A549 treated with DMSO at 1 μM for 4 hours (cell line): ENCODE measurements at places on chromosomes 5 and 9. TPM values are rescaled to one million over a fixed set of nuclear protein-coding genes. Genes with fewer than 3 reads are reported as not detected.

Gene GAS1
- 0.05 to 0.08 TPM (median 0.06 TPM) in 4 of 5 replicates, not detected in the other for total RNA-seq

Gene ANKHD1
- total RNA-seq, result 50.2 to 59.9 TPM (median 54.6 TPM) in 5 replicates

Gene TMEM8B
- 1.5 to 3.4 TPM (median 3.1 TPM) in 5 replicates for total RNA-seq

Gene DNAH5
- total RNA-seq, result 0.93 to 1.3 TPM (median 1.0 TPM) in 5 replicates

Gene TAS2R1
- not detected in 5 replicates for total RNA-seq

Gene PCDHB6
- 0.85 to 1.3 TPM (median 1.1 TPM) in 5 replicates for total RNA-seq

Gene JAK2
- total RNA-seq, result 2.0 to 3.8 TPM (median 2.9 TPM) in 5 replicates

Gene C5orf46
- total RNA-seq, result not detected in 5 replicates

Gene IFNE
- total RNA-seq, result 1.5 to 2.8 TPM (median 2.2 TPM) in 5 replicates

Gene PCDHGA3
- 0.02 to 0.04 TPM (median 0.03 TPM) in 3 of 5 replicates, not detected in the others for total RNA-seq

Gene SHROOM1
- 8.8 to 10.6 TPM (median 9.9 TPM) in 5 replicates for total RNA-seq

Gene CTSL
- 857 to 1,064 TPM (median 931 TPM) in 5 replicates for total RNA-seq

Gene C1QTNF3
- 0.13 to 0.23 TPM (median 0.20 TPM) in 4 of 5 replicates, not detected in the other for total RNA-seq

Gene LCN1
- total RNA-seq, result not detected in 5 replicates

Gene CMYA5
- total RNA-seq, result 0.07 to 0.17 TPM (median 0.13 TPM) in 5 replicates

Gene ITK
- total RNA-seq, result 0.09 to 0.11 TPM in 2 of 5 replicates, not detected in the others

Gene CCNJL
- total RNA-seq, result 11.2 to 14.0 TPM (median 12.4 TPM) in 5 replicates

Gene ROR2
- total RNA-seq, result 1.0 to 1.9 TPM (median 1.5 TPM) in 5 replicates

Gene SLC36A2
- not detected in 5 replicates for total RNA-seq

Gene TMED7
- total RNA-seq, result 51.8 to 68.6 TPM (median 56.5 TPM) in 5 replicates

Gene FGF18
- total RNA-seq, result 0.30 to 0.71 TPM (median 0.34 TPM) in 5 replicates

Gene PCDHB15
- total RNA-seq, result 0.05 to 0.06 TPM in 2 of 5 replicates, not detected in the others

Gene GZMA
- not detected in 5 replicates for total RNA-seq

Gene DRD1
- total RNA-seq, result 0.77 to 1.3 TPM (median 0.95 TPM) in 5 replicates

Gene WNK2
- total RNA-seq, result 3.8 to 8.6 TPM (median 6.4 TPM) in 5 replicates

Gene BTNL3
- total RNA-seq, result not detected in 5 replicates

Gene MYORG
- total RNA-seq, result 3.1 to 4.5 TPM (median 4.1 TPM) in 5 replicates

Gene CA9
- 3.4 to 8.1 TPM (median 6.2 TPM) in 5 replicates for total RNA-seq

Gene TCOF1
- 71.4 to 102 TPM (median 88.1 TPM) in 5 replicates for total RNA-seq

Gene ABCA2
- total RNA-seq, result 19.3 to 29.0 TPM (median 25.8 TPM) in 5 replicates

Gene DNAJB5
- 3.7 to 5.4 TPM (median 4.8 TPM) in 5 replicates for total RNA-seq

Gene EGFL7
- total RNA-seq, result 41.7 to 60.0 TPM (median 50.7 TPM) in 5 replicates

Gene FBP2
- not detected in 5 replicates for total RNA-seq

Gene TMEM232
- 0.24 TPM in 1 of 5 replicates, not detected in the others for total RNA-seq

Gene ARHGEF37
- 0.73 to 1.3 TPM (median 0.89 TPM) in 5 replicates for total RNA-seq

Gene PCDHB13
- total RNA-seq, result 0.05 to 0.09 TPM (median 0.06 TPM) in 5 replicates

Gene ANXA2R
- 1.9 to 3.0 TPM (median 2.4 TPM) in 5 replicates for total RNA-seq

Gene CETN3
- 20.7 to 28.7 TPM (median 26.3 TPM) in 5 replicates for total RNA-seq

Gene HTR4
- total RNA-seq, result not detected in 5 replicates

Gene ALG2
- total RNA-seq, result 43.0 to 55.5 TPM (median 53.1 TPM) in 5 replicates

Gene ADGRV1
- 0.49 to 1.1 TPM (median 0.76 TPM) in 5 replicates for total RNA-seq

Gene PAEP
- 0.13 to 0.46 TPM (median 0.20 TPM) in 3 of 5 replicates, not detected in the others for total RNA-seq

Gene C5
- total RNA-seq, result 11.6 to 16.5 TPM (median 13.9 TPM) in 5 replicates

Gene NUP155
- 18.0 to 23.4 TPM (median 21.6 TPM) in 5 replicates for total RNA-seq

Gene PCA3
- total RNA-seq, result not detected in 5 replicates

Gene SPINK4
- total RNA-seq, result 0.40 TPM in 1 of 5 replicates, not detected in the others

Gene ACSL6
- total RNA-seq, result 0.07 to 0.16 TPM (median 0.10 TPM) in 4 of 5 replicates, not detected in the other

Gene PBX3
- 10.1 to 14.9 TPM (median 12.5 TPM) in 5 replicates for total RNA-seq

Gene NR2F1
- 4.5 to 5.2 TPM (median 4.5 TPM) in 5 replicates for total RNA-seq

Gene SPINK7
- total RNA-seq, result not detected in 5 replicates

Gene OMD
- not detected in 5 replicates for total RNA-seq
